ENCODE measurements at places on chromosomes 1 and 21. TPM values are rescaled to one million over a fixed set of nuclear protein-coding genes. Genes with fewer than 3 reads are reported as not detected.

DNA sequence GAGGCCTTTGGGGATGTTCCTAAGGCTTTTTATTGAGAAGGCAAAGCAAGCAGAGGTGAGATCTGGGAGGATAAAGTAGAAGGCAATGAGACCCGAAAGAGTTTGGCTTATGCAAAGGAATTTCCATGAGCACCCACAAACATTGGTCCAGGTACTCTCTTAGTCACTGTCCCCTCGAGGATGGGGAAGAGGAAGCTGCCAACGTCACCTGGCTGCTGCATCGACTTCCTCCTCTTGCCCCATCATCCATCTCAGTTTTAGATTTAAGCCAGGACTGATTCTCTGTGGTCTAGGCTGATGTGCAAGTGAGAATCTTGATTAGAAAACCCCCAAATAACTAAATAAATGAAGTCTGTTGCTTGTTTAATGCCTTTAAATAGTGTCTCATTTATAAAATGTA is 28.7 kb downstream of the RUNX1 start:
- DNase-seq = no peak

GRCh38 chr1:201288007-201288406 is 4.7 kb downstream of the PKP1 start:
- no peak for DNase-seq

GRCh38 chr1:58340185-58340584 is 206.3 kb downstream of the OMA1 start:
- no peak for DNase-seq

DNA sequence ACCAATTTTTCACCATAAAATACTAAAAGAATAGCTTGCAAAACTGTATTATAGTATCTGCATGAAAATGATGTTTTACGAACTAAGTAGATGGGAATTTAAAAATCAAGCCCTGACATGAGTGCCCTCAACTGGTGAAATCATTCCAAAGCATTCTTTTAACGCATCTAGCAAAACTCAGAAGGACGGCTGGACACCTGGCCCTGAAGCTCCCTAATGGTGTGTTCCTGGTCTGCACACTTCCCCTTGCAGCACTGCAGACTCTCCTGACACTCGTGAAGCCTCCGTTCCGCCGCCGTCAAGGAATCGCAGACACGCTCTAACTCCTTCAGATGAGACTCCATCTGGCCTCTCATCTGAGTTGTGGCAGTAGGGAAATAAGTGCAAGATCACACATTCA is 39.9 kb downstream of the ODF2L start:
- no peak for DNase-seq

GRCh38 chr1:101064697-101065096 is 39.1 kb upstream of the DPH5 start:
- no peak for DNase-seq

- no peak for DNase-seq
Observed at GRCh38 chr1:212020975-212021374, 14.4 kb downstream of the INTS7 start.

DNA sequence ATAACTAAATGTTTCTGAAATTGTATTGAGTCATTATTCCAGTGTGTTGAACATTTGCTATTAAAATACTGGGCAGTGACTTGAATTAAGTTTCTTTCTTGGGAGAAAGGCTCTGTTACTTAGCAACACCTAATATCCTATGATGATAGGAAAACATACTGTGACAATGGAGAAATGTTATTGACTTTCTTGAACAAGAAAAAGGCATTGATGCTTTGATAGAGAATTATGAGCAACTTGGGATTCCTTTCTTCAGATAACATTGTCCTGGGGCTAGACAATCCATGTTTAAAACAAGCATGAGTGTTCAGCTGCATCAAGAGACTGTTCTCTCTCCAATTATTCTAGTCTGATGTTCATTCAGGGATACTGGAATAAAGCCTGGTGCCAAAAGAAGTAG is 215.9 kb upstream of the L1TD1 start:
- no peak for DNase-seq

- DNase-seq = peak; percentile 98
Observed at GRCh38 chr21:30408782-30409494, 13.1 kb downstream of the KRTAP13-1 start.

GRCh38 chr1:11298390-11299224 is 25.6 kb downstream of the UBIAD1 start:
- no peak for DNase-seq

GRCh38 chr1:230348386-230349019 is 77.6 kb downstream of the PGBD5 start:
- DNase-seq = no peak

DNA sequence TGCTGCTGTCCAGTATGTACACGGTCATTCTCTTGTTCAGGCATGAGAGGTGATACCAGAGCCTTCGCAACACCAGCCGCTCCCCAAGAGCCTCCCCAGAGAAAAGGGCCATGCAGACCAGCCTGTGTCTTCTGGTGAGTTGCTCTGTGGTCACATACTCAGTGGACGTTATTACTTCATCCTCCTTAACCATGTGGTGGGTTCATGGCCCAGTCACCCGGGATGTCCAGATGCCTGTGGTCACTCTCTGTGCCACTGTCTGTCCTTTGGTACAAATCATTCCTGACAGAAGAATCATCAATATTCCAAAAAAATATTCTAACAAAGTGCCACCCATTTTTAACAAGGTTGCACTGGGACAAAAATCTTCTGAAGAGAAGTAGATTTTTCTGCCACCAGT is 8.8 kb upstream of the ZNF124 start:
- no peak for DNase-seq

- no peak for DNase-seq
Observed at GRCh38 chr1:44670751-44671640, 3.3 kb downstream of the TMEM53 start.

ADAMTS5 gene
- 0.06 TPM for total RNA-seq

TXNDC12 gene
- 128 TPM for total RNA-seq

FCGR3A gene
- total RNA-seq = not detected

ITGB2 gene
- total RNA-seq = 1.9 TPM

LAMC1 gene
- total RNA-seq = 99.6 TPM

RNU1-3 gene
- not detected for total RNA-seq
